ENCODE measurements at places on chromosomes 3 and 15. TPM values are rescaled to one million over a fixed set of nuclear protein-coding genes. Genes with fewer than 3 reads are reported as not detected.
A peak's percentile ranks its signal among the peaks of the same experiment; 100 is the strongest.

MNS1 gene
- 0.58 TPM for total RNA-seq

CCRL2 gene
- 17.6 TPM for total RNA-seq

DUOX1 gene
- total RNA-seq = 0.45 TPM

ZNF660 gene
- 0.57 TPM for total RNA-seq

PFKFB4 gene
- total RNA-seq = 8.1 TPM

IL17RB gene
- total RNA-seq = 18.6 TPM

DNA sequence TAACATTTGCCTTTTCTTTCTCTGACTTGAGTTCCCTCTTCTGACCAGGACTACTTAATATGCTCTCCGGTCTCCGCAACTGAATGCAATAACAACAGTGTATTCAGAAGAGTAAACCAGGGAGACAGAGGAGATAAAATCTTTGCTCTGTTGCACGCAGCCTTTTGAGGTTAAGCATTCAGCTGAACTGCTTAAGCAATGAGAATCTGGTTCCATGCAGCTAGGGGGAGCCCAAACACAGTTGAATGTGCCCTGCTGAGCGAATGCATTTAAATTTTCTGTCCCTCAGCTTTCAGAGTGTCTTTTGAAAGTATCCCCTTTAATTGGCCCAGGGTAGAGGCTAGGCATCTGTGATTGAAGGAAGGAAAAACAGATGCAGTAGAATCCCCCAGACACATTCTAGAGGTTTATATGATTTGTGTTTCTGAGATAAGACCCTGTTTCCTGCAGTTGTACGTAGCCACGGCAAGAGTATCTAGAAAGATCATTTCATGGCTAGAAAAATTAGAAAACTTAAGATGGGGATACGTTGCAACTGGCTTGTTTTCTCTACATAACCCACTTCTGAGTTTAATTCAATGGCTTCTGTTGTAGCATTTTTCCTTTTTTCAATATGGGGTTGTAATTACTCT lies 309.6 kb downstream of the TUSC7 start:
- DNase-seq = peak; percentile 59

GRCh38 chr15:91611561-91612323 lies 241.8 kb upstream of the SLCO3A1 start:
- DNase-seq = no peak

DNA sequence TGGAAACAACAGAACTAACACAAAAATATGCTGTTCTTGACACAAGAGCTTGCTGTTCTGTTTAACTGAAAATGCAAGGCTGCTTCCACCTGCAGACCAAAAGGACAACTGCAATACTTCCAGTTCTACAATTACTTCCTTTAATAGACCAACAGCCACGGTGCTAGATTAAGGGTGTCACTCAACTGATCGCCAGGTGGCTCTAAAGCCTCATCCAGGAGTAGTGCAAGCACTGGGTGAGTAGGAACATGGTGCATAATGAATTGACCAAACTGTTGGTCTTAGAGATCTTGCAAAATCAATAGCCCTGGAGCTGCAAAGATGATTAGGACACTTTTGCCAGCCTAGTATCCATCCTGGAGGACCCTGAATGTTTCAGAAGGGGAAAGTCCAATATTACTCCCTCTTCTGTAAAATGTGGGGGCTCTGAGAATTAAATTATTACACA lies 3.6 kb upstream of the CLDN16 start:
- peak; percentile 38 for DNase-seq

DNA sequence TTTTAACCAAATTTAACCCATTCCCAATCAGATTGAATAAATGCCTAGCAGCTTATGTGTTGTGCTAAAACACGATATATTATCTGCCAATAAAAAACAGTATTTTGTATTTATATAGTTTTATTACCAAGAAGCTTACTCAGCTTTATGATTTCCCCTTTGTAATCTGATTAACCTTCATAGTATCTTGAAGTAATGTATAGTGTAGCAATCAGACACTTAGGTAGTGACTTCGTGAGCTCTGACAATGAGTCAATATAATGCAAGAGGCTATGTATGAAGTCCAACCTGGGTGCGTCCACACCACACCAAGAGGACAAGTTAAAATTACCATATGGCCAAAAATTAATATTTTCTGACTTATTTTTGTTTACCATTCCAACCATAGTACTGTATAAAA lies 2.1 kb upstream of the CNBP start:
- no peak for DNase-seq

- DNase-seq = no peak
Measured at GRCh38 chr3:149790268-149790667, 2.1 kb downstream of the ANKUB1 start.

GRCh38 chr3:66527246-66527645 lies 26.4 kb upstream of the LRIG1 start:
- DNase-seq = no peak

DNA sequence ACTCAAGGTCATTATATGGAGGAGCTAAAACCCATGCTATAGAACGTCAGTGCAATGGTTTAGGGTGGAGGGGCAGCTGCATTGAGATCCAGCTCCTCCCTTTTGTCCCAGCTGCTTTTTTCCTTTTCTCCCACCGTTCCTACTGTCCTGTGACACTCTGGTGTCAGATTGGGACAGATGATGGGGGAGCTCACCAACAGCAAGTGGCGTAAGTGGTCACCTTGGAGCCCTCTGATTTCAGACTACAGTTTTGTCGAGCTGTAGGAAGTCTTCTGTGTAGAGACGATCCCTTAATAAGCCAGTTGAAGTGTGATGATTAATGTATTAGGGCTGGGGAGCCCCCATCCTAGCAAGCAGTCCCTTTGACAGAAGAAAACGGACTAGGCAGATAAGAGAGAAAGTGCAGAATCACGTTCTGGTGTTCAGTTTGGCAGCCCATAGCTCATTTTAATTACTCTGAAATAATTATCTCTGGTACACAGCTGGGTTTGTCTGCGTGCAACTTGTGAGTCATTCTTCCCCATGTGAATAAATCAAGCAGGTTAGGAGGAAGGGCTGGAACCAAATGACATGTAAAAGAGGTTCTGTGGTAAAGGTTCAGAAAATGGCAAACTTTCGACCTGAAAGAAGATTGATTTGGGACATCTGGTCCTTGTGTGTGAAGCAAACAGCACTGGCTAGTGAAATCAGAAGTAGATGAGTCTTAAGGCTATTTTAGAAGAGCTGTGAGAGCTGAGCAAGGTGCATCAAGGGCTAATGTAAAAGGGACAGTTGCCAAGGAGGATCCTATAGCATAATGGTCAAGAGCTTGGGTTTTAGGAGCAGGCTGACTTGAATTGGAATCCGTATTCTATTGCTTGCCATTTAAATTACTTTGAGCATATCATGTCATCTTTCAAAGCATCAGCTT lies 241.4 kb downstream of the EDEM1 start:
- DNase-seq = no peak

GRCh38 chr3:73409138-73409763 lies 215.5 kb downstream of the PDZRN3 start:
- no peak for DNase-seq
